ENCODE measurements at places on chromosomes 11 and 22.

DNA sequence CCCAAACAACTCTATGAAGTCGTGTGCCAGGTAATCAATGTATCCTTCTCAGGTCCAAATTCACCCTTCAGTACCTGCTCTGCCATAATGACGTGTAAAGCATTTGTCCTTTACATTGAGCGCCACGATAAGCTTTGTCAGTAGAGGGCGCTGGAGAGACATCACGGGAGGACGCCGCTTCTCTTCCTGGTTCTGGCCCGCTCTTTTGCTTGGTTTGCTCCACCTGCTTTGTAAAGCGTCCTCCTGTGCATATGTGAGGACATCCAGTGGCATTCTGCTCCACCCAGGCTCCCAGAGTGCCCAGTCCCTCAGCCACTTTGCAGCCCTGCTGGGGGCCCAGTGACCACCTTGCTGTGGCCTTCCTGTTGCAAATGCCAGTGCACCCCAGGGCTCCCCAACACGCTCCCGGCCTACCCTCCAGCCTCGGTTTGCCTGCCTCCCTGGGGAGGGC is 61.1 kb downstream of the WT1 start:
- DNase-seq: no peak

- no peak for DNase-seq
Observed at GRCh38 chr11:68128682-68129327, 7.6 kb upstream of the CHKA start.

- no peak for DNase-seq
Observed at GRCh38 chr11:109329716-109330115, 92.3 kb upstream of the C11orf87 start.

DNA sequence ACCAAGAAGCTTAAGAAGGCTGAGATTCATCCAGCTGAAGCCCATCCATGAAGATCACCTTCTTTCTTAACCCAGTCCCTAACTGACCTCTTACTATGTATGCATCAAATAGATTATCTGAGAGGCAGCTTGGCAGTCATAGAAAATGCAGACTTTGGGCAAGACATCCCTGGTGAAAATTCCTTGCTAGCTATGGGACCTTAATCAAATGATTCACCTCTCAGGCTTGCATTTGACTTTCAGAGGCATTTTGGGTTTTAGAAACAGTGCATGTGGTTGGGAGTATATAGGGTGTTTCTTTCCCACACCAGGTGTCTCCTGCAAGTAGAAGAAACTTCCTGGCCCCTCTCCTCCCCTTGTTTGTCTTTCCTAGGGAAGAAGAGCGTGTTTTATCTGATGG is 188.5 kb upstream of the ISX start:
- DNase-seq: no peak

DNA sequence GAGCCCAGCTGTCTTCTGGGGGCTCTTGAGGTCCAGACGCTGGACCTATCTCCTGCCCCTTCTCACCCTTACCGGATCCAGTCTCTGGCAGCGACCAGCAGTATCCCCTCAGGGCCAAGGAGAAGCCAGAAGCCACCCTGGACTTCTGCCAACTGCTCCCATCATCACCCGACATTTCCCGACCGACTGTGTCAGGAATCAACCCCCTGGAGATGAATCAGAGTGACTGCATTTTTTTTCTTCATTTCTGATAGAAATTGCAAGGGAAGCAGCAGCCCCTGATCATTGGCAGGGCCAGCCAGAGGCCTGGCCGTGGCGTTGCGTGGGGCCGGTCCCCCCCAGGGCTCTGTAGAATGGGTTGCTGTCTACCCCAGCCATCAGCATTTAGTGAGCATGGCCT is 5.2 kb upstream of the LIF start:
- DNase-seq: no peak

All from CD4-positive, alpha-beta T cell treated with Interferon gamma for 1 hour (primary cell).